ENCODE measurements at places on chromosomes 16 and 17. TPM values are rescaled to one million over a fixed set of nuclear protein-coding genes. Genes with fewer than 3 reads are reported as not detected.
A peak's percentile ranks its signal among the peaks of the same experiment; 100 is the strongest.

DNA sequence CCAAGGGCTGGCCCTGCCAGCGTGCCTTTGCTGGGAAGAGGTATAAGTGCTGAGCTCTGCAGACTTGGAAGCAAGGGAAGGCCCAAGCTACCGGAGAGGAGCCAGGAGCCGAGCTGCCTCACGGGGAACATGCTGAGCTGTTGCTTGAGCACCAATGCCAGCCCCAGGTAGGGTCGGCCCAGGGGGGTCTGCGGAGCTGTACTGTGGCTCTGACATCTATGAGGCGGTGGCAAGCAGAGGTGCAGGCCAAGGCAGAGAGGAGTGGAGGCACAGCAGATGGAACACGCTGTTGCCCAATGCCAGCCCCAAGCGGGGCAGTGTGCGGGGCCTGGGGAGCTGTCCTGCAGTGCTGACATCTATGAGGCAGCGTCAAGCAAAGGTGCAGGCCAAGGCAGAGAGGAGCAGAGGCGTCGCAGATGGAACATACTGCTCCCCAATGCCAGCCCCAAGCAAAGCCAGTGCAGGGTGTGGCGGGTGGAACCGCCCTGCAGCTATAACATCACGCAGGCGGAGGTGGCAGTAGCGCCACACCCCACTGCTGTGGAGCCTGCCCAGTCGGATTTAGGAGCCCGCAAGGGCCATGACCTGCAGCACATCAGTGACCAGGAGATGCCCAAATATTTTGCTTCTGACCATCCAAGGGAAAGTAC is 10.0 kb downstream of the GGA2 start:
- no peaks in the 10 kb centered on the region for H3K27me3 ChIP-seq
- peaks cover 25% of the 10 kb centered on the region for H3K4me1 ChIP-seq
- no peak for DNase-seq
- no peak overlapping the region for H3K4me3 ChIP-seq
- H3K36me3 ChIP-seq, result peaks cover 11% of the 10 kb centered on the region
- H3K27ac ChIP-seq, result no peak overlapping the region

DNA sequence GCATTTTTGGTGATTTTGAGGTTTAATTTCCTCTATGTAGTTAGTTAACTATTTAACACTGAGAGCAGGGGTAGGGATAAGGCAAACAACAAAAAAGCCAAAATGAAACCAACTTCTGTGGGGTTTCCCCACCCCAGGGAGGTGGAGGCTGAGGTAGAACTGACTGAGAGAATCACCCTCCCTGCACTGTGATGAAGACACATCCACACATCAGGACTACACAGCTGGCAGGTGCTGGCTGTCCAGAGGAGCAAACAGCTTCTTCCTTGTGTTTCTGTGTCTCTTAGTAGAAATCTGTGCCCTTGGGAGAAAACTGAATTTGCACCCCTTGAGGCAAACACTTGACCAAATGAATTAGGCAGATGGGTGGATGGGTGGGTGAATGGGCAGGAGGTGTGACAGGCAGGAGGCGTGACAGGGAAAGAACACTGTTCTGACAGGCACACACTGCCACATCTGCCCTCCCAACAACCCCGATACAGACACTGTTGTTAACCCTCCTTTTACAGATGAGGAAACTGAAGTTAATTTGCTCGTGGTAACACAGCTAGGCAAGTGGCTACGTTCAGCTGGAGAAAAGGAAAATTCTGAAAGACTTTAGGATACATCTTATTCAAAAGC is 62.9 kb upstream of the AMZ2 start:
- no peak for DNase-seq
- H3K4me1 ChIP-seq, result no peaks in the 10 kb centered on the region
- no peaks in the 10 kb centered on the region for H3K36me3 ChIP-seq
- H3K27me3 ChIP-seq, result no peaks in the 10 kb centered on the region
- no peak overlapping the region for H3K27ac ChIP-seq
- H3K4me3 ChIP-seq, result no peak overlapping the region

DNA sequence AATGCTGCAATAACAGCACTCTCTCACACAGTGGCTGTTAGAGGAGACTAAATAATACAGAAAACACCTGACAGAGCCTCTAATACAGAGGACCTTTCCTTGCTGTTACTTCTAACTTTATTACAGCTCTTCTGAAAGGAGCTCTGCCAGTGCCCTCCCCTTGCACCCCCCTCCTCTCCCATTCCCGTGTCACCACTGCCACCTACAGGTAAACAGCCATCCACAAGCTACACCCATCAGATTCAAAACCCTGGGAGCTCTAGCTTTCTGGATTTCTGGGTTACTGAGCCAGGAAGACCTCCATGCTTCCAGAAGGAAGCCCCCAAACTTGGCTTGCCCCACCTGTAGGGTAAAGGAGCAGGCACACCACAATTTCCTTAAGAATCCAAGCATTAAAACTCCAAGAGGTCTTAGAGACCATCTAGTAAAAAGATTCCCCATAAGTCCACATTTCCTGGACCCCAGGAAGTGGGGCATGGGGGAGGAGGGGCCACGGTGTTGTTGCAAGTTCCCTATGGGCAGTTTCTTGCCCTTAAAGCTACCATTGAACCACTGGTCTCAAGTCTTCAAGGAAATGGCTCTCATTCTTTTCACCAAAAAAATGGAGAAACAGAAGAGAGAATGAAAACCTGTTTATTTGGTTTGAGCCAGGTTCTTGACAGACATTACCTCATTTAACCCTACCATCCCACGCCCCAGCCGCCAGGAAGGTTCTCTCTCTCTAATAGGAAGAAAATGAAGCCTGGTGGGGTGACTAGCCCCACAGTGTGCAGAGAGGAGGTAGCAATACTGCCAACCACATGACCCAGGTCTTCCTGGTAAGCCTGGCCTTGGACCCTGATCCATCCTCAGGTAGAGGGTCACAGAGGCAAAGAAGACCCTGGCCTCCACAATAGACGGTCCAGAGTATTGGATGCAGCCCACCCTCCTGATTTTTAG is 52.8 kb downstream of the TOM1L2 start:
- peak overlapping the region; percentile 48 for H3K27ac ChIP-seq
- H3K36me3 ChIP-seq, result no peaks in the 10 kb centered on the region
- H3K27me3 ChIP-seq, result peaks cover 8% of the 10 kb centered on the region
- peaks cover 31% of the 10 kb centered on the region for H3K4me1 ChIP-seq
- peak; percentile 73 for DNase-seq

DNA sequence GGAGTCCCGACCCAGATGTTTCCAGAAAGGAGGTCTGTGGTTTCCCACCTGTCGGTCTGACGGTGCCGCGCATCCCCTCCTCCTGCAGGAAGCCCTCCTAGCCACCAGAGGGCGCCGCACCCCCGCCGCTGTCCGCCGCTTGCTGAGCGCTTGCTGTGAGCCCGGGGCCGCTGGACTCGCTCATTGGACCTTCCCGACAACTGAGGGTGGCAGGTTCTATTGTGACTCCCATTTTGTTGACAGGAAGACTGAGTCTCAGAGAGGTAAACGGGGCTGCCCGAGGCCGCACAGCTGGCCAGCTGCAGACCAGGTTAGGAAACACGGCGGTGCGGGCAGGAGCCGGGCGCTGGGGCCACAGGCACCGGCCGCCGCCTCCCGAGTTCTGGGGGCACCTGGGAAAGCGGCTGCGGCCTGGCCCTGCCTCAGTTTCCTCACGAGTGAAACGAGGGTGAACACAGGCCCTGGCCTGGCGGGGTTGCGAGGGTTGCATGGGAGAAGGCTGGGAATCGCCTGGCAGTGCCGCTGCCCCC is 191.1 kb upstream of the CIBAR2 start:
- no peaks in the 10 kb centered on the region for H3K36me3 ChIP-seq
- peak; percentile 80 for DNase-seq
- peaks cover 4% of the 10 kb centered on the region for H3K27me3 ChIP-seq
- no peak overlapping the region for H3K4me3 ChIP-seq
- peaks cover 17% of the 10 kb centered on the region for H3K4me1 ChIP-seq

DNA sequence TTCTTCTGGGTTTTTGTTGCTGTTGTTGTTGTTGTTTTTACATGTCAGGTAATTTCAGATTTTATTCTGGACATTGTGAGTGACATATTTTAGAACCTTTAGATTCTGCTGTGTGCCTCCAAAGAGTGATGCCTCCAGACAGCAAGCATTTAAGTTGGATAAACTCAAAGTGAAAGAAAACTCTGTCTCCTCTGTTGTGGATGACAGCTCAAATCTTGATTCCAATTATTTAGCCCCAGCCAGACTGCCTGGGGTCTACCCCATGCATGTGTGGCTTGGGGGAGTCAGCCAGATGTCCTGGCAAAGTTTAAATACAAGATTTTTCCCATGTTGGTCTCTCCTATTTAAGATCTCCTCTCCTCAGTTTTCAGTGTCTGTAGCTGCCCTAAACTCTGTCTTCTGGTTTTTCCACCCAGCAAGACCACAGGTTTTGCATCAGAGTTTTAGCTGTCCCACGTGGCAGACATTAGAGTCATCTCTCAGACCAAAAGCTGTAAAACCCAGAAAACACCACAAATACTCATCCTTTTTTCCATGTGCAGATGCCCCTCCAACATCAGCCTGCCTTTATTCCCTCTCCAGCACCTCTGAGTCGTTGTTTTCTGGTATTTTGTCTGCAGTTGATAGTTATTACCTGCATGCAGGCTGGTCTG is 19.4 kb upstream of the ZNF469 start:
- no peaks in the 10 kb centered on the region for H3K4me1 ChIP-seq
- H3K27me3 ChIP-seq, result peaks cover 1% of the 10 kb centered on the region
- H3K27ac ChIP-seq, result no peak overlapping the region
- H3K4me3 ChIP-seq, result no peak overlapping the region
- DNase-seq, result no peak

- peaks cover 7% of the 10 kb centered on the region for H3K27me3 ChIP-seq
- no peak for DNase-seq
- H3K4me3 ChIP-seq, result no peak overlapping the region
Observed at GRCh38 chr17:78535273-78536197, 41.7 kb downstream of the DNAH17 start.

OVCA2 gene
- total RNA-seq, result 32.7 TPM

UBE2I gene
- 167 TPM for total RNA-seq

FAHD1 gene
- total RNA-seq, result 23.1 TPM
